Stimulated activated naive B cell treated with anti-CD40 and anti-IgM and Interleukin-4, amounts not matched to agents 10 μg/mL and 1 μg/mL and 100 μg/mL, for 72 hours (primary cell): ENCODE measurements at places on chromosomes 6 and 20.

DNA sequence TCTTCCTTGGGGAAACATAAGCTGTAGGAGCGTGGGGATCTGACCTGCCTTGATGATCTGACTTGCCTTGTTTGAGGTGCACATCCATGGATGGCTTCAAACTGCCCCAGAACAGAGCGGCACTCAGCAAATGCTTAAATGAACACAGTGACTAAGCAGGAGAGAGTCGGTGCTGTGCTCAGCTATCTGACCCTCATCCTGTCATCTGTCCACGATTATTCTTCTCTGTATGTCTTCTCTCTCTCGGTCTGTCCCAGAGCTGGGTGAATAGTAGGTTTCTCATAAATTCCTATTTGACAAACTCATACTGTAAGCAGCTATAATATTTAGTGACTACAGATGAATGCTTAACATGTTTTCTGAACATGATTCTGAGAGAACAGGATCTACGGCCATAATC lies 37.3 kb downstream of the TRAM2 start:
- no peak for DNase-seq

DNA sequence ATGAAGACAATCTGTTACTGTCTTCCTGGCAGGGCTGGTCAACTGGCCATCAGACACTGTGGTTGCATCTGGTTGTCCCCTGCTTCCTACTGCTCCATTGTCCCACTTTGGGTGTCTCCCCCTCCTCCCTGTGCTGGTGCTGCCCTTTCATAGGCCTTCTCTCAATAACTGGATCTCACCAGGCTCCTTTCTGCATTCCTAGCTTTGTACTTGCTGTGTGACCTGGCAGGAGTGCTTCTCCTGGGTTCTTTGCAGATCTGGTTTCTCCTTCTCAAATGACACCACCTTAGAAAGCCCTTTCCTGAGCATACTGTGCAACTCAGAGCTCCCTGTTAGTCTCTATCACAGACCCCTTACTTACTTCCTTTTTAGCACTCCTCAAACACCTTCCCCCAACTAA lies 223.0 kb downstream of the BCKDHB start:
- no peak for DNase-seq

GRCh38 chr6:166333172-166333995 lies 9.0 kb downstream of the SFT2D1 start:
- no peak for DNase-seq

DNA sequence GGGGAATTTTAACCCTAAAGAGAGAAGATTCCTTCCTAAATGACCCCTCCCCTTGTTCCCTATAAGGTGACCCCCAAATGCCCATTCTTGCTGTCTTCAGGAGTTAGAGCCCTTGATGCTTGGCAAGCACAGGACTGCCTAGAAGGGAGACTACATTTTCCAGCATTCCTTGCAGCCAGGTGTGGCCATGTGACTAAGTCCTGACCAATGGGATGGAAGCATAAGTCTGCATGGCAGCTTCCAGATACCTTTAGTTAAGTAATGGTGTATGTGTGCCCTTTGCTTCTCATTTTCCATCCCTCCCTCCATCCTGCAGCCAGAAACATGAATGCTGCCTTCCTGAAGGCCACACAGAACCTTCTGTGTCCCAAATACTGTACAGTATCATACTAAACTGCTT lies 5.5 kb downstream of the BFSP1 start:
- no peak for DNase-seq

DNA sequence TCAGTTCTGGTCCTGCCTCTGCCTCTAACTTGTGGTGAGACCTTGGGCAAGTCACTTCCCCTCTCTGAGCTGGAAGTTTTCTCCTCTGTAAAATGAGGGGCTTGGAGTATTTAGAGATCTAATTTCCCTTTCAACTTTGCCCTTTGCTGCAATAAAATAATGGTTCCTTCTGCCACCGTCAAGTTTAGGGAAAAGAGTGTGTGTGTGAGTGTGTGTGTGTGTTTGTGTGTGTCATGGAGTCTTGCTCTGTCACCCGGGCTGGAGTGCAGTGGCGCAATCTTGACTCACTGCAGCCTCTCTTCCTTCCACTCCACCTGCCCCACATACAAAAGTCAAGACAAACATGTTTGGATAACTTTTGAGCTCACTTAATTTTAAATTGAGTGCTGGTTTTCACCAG lies 39.2 kb upstream of the PIM1 start:
- no peak for DNase-seq

DNA sequence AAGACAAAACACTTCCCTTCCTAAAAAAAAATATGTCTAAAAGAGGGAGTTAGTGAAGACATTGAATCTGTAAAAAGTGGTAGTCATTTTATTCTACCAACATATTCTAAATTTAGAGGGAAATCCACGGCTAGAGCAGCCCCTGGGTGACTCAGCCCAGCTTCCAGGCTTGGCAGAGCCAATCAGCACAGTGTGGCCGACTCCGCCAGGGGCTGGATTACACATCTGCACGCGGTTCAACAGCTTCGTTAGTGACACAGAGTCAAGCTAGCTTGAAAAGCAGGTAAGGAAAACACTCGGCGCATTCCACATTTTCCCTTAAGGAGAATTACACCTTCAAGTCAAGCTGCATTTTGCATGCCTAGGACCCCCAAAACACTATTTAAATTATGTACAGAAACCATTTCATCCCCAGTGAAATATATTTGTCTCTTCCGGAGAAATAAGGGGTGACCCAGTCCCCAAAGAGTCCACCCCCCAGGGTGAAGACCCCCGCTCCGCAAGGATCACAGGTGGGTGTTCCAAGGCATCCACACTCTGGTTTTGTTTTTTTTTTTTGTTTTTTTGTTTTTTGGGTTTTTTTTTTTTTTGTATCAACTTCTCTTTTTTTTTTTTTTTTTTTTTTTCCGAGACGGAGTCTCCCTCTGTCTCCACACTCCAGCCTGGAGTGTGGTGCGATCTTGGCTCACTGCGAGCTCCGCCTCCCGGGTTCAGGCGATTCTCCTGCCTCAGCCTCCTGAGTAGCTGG lies 58.4 kb upstream of the ARID1B start:
- no peak for DNase-seq

DNA sequence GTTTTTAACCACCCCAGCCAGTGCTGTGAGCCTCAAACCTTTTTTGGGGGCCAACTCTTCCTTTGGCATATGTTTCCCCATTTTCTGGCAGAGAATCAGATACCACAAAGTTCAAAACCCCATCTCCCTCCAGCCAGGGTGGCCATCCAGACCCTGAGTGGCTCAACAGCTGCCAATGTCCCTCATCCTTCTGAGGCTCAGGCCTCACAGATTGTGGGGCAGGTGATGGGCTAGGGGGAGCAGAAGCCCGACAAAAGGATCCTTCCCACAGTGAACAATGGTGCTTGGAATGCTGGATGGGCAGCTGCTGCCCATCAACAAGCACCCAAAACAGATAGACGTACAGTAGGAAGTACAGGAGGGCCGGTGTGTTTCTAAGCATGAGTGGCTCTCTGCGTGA lies 42.6 kb upstream of the IL17A start:
- no peak for DNase-seq

DNA sequence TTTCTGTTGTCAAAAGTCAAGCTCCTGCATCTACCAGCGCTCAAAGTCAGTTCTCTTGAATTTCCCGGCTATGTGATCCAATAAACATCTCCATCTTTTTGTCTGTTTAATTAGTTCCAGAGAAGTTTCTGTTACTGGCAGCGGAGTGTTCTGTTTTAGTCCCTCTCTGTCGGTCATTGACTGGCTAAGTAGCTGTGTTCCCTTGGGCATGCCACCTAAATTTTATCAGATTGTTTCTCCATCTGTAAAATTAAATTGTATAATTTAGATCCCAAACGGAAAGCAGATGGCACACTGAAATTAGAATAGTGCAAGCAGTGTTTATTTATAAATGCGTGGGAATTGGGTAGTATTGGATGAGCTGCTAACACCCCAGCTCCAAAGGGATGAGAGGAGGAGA lies 29.7 kb upstream of the PRL start:
- DNase-seq: no peak

GRCh38 chr6:124026694-124027093 lies 223.0 kb downstream of the NKAIN2 start:
- no peak for DNase-seq

- no peak for DNase-seq
Observed at GRCh38 chr6:106535012-106535411, 94.3 kb downstream of the RTN4IP1 start.

DNA sequence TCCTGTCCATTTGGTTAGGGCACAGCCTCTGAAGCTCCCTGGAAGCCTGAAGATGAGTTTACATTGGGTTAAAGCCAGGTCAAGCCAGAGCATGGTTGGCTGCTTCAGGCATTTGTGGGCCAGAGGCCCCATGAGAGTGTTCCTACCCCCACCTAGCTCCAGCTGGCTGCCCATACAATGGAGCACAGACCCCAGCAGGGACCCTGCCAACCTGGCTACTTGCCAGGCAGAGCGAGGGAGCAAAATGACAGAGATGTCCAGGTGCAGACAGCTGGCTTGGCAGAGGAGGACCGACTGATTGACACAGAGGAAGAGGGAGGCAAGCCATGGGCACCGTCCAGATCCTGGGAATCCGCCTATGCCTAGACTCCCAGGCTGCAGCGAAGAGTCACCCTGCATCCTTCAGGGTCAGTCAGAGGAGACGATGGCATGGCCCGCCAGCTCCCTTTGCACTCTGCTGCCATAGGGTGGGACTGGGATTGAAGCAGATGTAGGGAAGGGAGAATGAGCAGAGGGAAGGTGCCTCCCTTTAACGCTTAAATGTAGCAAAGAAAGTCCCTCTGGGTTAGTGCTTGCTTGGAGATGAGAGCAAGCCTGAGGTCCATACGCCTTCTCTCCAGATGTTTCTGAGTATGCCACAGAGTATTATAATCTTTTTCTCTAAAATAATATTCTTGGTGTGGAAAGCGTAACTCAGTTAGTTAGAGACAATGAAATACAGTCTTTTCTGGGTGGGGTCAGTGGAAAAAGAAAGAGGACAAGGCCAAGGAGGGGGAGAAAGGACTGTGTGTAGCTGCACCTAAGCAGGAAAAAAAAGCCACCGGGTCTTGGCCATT lies 77.6 kb upstream of the FYN start:
- no peak for DNase-seq
